ENCODE measurements at places on chromosomes 7 and 10.
A peak's percentile ranks its signal among the peaks of the same experiment; 100 is the strongest.

GRCh38 chr10:50375051-50375452 is 123.7 kb upstream of the ASAH2 start:
- no peak for DNase-seq

- DNase-seq = no peak
These were observed 88.8 kb upstream of the TMEM26 start for GRCh38 chr10:61541960-61542359.

GRCh38 chr7:66429498-66430163 is 199.1 kb upstream of the KCTD7 start:
- DNase-seq = no peak

DNA sequence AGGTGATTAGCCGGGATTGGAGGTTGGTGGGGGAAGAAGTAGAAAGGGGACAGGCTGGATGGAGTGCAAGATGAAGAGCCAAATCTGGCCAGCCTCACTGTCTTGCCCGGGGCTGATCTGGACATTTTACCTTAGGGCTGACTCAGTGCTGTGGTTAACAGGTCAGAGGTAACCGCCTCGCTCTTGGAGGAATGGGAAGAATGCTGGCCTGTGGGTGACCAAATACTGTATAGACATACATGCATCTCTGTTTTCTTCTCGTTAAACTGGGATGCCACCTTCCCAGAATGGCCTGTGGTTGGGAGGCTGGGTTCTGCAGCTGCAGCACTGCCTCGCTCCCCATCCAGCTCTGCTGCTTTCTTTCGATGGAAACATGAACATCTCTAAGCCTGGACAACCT is 120.0 kb downstream of the SEC23IP start:
- no peak for DNase-seq

DNA sequence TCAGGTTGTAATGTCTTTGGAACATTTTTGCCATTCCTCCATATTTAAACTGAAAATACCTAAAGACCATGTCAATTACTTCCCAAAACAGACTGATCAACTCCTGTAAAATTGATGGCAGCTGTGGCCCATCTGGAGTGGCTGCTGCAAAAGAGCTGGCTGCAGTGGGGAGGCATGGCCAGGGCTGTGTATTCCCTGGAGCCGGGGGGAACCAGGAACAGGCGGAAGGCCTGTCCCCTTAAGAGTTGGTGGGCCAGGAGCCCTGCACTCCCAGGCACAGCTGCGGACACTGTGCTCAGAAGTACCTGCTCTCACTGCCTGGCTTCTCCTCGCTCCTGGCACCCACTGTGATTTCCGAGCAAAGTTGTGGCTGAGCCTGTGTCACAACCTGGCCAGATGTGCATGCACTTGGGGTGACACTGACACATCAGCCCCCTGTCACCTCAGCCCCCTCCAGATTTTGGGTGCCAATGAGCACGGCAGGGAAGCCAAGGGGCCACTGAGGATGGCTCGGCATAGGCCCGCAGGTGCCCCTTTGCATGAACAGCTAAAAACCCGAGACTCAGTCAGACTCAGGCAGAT is 116.1 kb downstream of the DGKB start:
- no peak for DNase-seq

GRCh38 chr7:17094963-17095574 is 203.4 kb upstream of the AHR start:
- no peak for DNase-seq

GRCh38 chr10:97452352-97452751 is 6.4 kb downstream of the ZDHHC16 start:
- no peak for DNase-seq

- no peak for DNase-seq
These were observed 338.7 kb upstream of the LRRTM3 start for GRCh38 chr10:66586897-66587679.

- no peak for DNase-seq
These were observed 13.4 kb downstream of the JAZF1 start for GRCh38 chr7:28166982-28167715.

GRCh38 chr7:158705234-158705850 is 738 bp upstream of the NCAPG2 start:
- no peak for DNase-seq

DNA sequence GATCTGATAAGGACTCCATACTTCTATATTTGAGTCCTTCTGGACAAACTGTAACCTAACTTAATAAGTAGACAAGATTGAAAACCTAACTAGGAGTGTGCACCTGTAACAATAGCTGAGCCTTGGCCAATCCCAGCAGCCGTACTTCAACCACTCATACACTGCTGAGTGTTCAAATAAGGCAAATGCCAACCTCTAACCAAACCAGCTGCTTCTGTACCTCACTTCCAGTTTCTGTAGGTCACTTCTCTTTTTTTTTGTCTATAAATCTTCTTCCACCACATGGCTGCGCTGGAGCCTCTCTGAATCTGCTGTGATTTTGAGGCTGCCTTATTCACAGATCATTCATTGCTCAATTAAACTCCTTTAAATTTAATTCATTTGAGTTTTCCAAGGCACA is 753.2 kb downstream of the DNAJB9 start:
- no peak for DNase-seq

DNA sequence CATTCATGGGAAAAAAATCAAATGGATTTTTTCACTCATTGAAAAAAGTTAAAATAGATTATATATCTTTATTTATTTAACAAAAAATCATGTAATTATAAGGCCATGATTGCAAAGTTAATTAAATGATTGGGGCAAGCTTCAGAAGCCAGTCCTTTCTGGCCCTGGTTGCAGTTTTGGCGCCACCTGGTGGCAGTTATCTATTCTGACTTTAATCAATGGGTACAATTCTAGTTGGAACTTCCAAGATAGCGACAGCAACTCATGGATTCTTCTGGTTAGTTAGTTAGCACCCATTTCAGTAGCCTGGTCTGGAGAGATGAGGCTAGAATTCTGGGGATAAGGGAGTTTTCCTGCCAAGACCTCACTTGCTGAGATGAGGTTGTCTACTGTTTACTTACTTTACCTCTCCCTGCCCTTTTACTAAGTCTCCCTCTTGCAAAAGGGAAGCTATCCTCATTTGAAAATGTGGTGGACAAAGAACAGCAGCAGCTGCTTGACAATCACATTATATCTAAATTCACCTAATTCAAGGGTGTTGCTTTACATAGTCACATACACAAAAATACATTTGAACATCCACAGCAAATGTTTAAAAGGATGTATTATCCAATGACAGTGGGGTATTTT is 42.3 kb downstream of the NOC3L start:
- DNase-seq = peak; percentile 34

DNA sequence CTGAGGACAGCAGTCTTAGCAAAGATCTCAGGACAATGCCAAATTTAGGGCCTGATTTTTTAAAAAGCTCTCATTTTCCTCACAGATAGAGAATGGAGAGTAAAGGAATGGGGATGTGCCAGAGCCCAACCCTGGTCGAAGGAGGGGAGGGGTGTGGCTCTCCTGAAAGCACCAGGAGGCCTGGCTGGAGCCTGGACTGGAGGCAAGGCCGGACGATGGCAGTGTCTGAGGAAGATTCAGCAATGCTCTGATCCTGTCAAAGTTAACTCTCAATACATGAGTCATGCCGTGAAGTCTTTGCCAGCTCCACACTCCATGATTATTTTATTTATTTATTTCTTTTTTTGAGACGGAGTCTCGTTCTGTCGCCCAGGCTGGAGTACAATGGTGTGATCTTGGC is 108.3 kb downstream of the UPF2 start:
- DNase-seq = no peak

- no peak for DNase-seq
These were observed 30.4 kb downstream of the MYPN start for GRCh38 chr10:68139448-68140272.

DNA sequence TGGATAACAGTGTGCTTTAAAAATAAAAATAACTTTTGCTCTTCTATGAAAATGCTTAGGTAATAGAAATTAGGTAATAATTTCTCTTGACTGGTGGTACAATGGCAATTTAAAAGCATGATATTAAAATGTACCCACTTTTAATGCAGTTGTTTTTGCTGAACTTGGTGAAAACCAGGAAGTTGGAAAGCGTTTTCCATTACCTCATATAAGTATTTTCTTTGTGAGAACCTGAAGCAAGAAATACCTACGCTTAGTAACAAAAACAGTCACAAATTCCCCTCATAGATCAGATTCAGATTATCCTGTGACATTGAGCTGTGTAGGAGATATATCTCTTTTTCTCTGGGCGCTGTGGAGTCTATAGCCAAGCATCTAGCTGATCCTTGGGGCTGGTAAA is 689.0 kb upstream of the FZD8 start:
- DNase-seq = no peak

GRCh38 chr10:33214174-33214573 is 120.3 kb downstream of the NRP1 start:
- DNase-seq = no peak

DNA sequence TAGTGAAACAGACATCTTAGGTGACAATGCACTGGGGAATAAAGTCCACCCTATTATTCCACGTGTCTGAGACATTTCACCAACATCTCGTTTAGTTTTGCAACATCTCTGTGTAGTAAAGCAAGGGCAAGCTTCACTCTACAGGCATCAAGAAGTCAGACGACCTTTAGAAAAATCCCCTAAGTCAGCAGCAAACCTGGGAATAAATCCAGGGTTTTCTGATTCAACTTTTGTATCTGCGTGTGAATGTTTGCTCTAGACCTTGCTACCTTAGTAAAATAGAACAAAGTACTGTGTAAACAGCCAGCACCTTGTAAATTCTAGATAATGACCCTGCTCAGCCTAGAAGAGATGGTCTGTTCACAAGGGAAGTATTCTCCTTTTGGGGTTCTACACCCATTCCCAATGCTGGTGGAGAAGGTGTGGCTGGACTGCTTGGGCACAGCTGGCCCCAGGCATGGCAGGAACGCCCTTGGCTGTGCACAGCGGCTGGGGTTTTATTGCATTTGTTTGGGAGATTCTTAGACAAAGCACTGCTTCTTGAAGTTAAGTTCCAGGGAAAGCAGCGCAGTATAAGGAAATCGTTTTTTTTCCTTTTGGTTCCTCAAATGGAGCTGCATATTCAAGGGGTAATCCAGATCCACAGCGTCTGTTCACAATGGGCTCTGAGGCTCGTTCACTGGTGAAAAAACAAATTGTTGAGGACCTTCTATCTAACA is 38.3 kb upstream of the GALNTL5 start:
- DNase-seq = no peak

- DNase-seq = peak; percentile 26
These were observed 27.7 kb downstream of the BTBD16 start for GRCh38 chr10:122298598-122299301.

DNA sequence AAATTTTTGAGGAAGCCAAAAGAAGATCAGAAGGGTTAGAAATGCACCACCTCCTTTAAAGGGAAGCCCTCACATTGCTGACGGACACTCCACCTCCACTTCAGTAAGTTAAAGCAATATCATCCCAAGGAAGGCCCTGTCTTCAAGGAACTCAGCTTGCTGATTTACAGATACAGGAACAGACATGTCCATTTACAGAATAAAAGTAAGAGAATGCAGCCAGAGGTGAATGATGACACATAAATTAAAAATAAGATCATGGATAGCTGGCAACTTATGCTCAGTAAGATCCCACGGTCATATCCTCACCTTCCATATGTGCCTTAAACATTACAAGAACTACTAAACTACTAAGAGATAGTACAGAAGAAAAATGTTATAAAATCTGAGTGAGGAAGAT is 20.4 kb downstream of the GRB10 start:
- no peak for DNase-seq

- no peak for DNase-seq
These were observed 52.9 kb downstream of the ERCC6 start for GRCh38 chr10:49486009-49486408.

DNA sequence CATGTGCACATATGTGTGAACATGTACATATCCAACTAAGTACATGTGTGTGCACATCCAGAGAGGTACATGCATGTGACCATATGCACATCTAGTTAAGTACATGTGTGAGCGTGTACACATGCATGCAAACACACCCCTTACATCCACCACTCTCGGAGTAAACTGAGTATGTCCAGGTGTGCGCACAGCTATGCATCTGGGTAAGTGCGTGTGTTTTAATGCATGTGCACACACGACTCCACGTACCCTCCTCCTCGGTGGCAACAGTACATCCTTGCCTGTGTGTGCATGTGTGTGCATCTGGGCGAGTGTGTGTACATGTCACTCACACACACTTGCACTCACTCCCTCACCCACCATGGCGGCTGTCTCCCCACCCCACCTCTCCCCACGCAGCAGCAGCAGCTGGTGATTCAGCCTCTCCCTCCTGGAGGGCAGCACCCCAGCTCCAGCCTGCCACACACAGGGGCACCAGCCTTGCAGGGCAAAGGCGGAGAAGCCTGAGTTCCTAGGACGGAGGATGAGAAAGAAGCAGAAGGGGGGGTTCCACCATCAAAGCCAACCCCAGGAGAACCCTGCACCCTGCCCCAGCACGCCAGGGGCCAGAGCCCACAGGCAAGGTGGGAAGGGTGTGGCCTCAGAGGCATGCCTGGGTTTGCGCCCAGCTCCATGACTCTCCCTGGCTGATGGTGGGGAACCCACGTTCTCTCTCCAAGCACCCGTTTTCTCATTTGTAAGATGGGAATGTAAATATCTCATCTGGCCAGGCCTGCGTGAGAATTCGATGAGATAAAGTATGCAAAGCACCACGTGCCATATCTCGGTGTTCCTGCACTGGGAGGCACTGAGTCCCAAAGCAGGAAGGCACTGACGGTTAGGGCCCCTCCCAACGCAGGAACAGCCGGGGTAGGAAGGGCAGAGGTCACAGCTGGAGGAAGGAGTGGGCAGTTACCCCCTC is 27.7 kb upstream of the DNAAF5 start:
- DNase-seq = no peak

GRCh38 chr7:149196151-149196704 is 882 bp downstream of the ZNF282 start:
- DNase-seq = no peak

DNA sequence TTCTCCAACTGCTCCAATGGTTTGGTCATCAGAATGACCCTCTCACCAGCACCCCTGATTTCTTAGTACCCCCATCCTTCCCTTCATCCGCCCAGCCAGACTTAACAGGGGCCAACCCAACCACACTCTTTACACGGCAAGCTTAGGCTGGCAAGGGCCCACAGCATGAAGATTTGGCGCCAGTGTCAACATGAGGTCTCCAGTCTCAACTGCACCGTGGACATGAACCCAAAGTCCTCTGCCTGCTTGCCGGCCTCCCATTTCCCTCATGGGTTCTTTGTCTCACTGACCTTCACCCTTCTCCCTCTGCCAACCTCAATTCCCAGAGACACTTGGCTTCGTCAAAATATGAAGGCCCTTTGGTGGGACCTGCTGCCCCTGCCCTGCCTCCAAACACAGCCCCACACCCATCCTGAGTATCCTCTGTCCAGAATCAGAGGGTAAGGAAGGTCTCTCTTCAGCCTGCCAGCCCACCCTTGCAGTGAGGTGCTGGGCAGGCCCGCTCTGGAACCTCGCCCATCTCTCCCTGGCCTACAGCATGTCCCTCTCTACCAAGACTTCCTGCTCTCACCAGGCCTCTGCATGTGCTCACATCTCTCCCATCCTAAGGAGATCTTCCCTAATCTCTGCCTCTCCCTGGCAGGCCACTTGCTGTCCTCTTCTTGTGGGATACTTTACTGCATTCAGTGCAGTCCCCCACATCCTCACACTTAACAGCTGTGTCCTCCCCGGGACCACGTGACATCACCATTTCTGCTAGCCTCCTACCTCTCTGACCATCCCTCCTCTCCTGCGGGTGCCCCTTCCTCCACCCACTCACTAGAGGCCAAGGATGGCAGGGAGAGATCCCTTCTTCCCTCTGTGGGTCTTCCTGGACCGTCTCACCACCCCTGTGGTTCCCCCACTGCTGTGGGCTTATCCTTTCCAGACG is 91.7 kb upstream of the ZMIZ1 start:
- DNase-seq = no peak
